Cardiac ventricle fibroblast (primary cell): ENCODE measurements at places on chromosomes 7 and 10. TPM values are rescaled to one million over a fixed set of nuclear protein-coding genes. Genes with fewer than 3 reads are reported as not detected.

The IFIT1 gene
- total RNA-seq = 8.5 and 13.6 TPM in 2 replicates

The MCM10 gene
- total RNA-seq = 0.31 and 4.2 TPM in 2 replicates

The MOGAT3 gene
- not detected in 2 replicates for total RNA-seq

The CALD1 gene
- total RNA-seq = 165 and 185 TPM in 2 replicates

The HTR5A gene
- not detected in 2 replicates for total RNA-seq

The DLX5 gene
- total RNA-seq = not detected in 2 replicates

The FAM131B gene
- total RNA-seq = 0.94 and 1.5 TPM in 2 replicates

The TMEM273 gene
- 0.12 TPM in 1 of 2 replicates, not detected in the other for total RNA-seq

The AP1S1 gene
- 70.8 and 76.5 TPM in 2 replicates for total RNA-seq

The TSPAN15 gene
- total RNA-seq = 4.9 and 5.5 TPM in 2 replicates

The SORCS3 gene
- total RNA-seq = not detected in 2 replicates

The MINDY4 gene
- 9.5 and 10.1 TPM in 2 replicates for total RNA-seq

The TUBB8 gene
- not detected in 2 replicates for total RNA-seq

The THSD7A gene
- total RNA-seq = 0.94 and 1.9 TPM in 2 replicates

The CPA5 gene
- not detected in 2 replicates for total RNA-seq

The SPDYE5 gene
- total RNA-seq = not detected in 2 replicates

The PTF1A gene
- total RNA-seq = not detected in 2 replicates

The HOGA1 gene
- not detected in 2 replicates for total RNA-seq

The NEUROD6 gene
- total RNA-seq = not detected in 2 replicates

The EPHB4 gene
- total RNA-seq = 22.8 and 29.5 TPM in 2 replicates

The SLC13A4 gene
- total RNA-seq = not detected in 2 replicates

The STEAP1B gene
- 1.1 and 1.8 TPM in 2 replicates for total RNA-seq

The TET1 gene
- 3.1 and 3.6 TPM in 2 replicates for total RNA-seq

The RSPH10B gene
- total RNA-seq = not detected in 2 replicates

The LOXL4 gene
- 3.9 and 4.6 TPM in 2 replicates for total RNA-seq

The TMUB1 gene
- total RNA-seq = 33.2 and 35.4 TPM in 2 replicates

The BMPER gene
- total RNA-seq = 67.4 and 86.9 TPM in 2 replicates

The MRC1 gene
- 0.19 and 0.59 TPM in 2 replicates for total RNA-seq

The HDAC9 gene
- 0.49 and 1.1 TPM in 2 replicates for total RNA-seq

The SH2D4B gene
- not detected in 2 replicates for total RNA-seq

The KIF5B gene
- total RNA-seq = 43.3 and 49.6 TPM in 2 replicates

The CYP26C1 gene
- total RNA-seq = under 0.01 and 0.05 TPM in 2 replicates

The GIMAP5 gene
- 0.15 and 1.4 TPM in 2 replicates for total RNA-seq

The C7orf33 gene
- not detected in 2 replicates for total RNA-seq

The SMC3 gene
- 19.3 and 21.2 TPM in 2 replicates for total RNA-seq

The OR13A1 gene
- not detected in 2 replicates for total RNA-seq

The BCL7B gene
- total RNA-seq = 28.3 and 56.6 TPM in 2 replicates

The GRID2IP gene
- not detected in 2 replicates for total RNA-seq

The LBX1 gene
- not detected in 2 replicates for total RNA-seq

The ZNF33B gene
- total RNA-seq = 4.2 and 13.2 TPM in 2 replicates

The PNLIPRP2 gene
- total RNA-seq = not detected in 2 replicates

The TMEM176B gene
- total RNA-seq = not detected in 2 replicates

The NEURL1 gene
- 0.12 and 0.68 TPM in 2 replicates for total RNA-seq

The AFAP1L2 gene
- 3.1 and 3.5 TPM in 2 replicates for total RNA-seq

The SPDYE8 gene
- not detected in 2 replicates for total RNA-seq

The PIK3CG gene
- total RNA-seq = 0.39 and 1.2 TPM in 2 replicates

The PCBD1 gene
- 21.5 and 22.8 TPM in 2 replicates for total RNA-seq

The GPR37 gene
- total RNA-seq = 0.10 and 0.37 TPM in 2 replicates

The LRRC18 gene
- total RNA-seq = not detected in 2 replicates
